GM23248 (cell line): ENCODE measurements at places on chromosomes 2 and 18.
A peak's percentile ranks its signal among the peaks of the same experiment; 100 is the strongest.

DNA sequence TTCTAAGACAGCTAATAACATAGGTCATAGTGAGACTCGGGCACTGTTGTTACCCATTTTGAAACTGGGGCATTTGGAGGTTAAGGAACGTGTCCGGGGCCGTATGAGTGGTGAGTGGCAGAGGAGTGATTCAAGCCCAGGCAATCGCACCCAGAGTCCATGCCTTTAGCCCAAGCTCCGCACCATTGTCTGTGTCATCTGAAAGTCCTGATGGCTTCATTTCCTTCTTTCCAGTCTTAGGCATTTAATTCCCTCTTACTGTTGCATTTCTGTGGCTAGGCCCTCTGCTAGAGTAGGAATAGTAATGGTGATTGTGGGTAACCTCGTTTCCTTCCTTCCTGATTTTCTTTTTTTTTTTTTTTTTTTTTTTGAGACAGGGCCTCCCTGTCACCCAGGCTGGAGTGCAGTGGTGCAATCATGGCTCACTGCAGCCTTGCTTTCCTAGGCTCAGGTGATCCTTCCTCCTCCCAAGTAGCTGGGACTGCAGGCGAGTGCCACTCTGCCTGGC, 49.8 kb upstream of the ASB1 start:
- peak; percentile 23 for DNase-seq

DNA sequence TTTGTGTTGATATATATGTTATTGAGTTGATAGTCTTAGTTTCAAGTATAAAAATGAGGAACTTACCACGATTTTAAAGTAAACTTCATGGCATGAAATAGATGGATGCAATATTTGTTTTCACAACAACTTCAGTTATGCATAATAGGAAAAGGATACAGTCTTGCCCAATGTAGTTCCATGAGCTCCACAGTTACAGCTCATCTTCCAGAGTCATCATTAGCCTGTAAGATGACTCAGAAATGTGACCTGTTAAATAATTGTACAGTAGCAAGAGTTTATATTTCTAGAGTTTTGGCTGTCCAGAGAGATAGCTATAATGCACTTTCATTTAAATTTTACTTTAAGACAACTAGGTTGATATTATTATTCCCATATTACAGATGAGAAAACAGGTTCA, 80.9 kb upstream of the ARHGAP28 start:
- peak; percentile 56 for DNase-seq

DNA sequence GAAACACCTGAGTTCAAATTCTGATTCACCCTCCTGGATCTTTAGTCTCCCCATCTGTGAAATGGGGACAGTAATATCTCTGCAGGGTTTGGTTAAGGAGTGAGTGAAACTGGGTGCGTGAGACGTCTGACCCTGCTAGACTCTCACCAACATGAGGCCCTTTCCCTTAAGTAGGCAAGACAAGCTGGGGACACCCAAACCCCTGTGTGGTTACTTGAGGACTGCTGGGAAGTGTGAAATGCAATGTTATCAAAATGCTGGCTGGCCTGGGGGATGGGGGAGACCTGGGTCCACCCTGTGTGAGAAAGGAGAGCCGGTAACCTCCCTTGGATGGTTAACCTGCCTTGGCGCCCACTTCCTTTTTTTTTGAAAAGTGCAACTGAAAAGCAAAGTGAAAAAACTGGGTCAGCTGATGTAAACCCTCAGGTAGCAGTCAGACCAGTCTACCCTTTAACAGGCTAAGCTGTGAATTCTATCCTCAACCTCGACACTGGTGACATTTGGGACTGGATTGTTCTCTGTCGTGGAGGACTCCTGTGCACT, 82.3 kb downstream of the INPP5D start:
- no peak for DNase-seq

- DNase-seq = peak; percentile 60
Observed at GRCh38 chr2:146523196-146523595, 1321.6 kb upstream of the ACVR2A start.

GRCh38 chr2:196171248-196171871, at the start of gene STK17B:
TSS of gene STK17B (minus strand) at chr2:196171578. CDS start at chr2:196163383, 8,195 bp downstream.
- DNase-seq = peak; percentile 97

- DNase-seq = no peak
Observed at GRCh38 chr2:70958759-70959158, 19.7 kb upstream of the ANKRD53 start.

DNA sequence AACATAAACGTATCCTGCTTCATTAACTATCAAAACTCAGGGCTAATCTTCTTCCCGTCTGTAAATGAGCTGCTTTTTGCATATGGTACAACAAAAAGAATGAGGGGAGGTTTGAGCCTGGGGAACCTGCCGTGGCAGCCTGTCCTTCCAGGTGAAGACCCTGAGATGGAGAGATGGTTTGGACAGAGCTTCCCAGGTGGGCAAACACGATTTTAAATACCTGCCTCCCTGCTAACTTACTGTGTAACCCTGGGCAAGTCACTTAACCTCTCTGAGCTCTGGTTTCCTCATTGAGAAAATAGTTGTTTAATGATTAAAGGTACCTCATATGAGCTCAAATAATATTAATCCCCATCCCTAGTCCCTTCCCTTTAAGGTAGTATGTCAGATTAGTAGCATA, 9.0 kb downstream of the EMX1 start:
- no peak for DNase-seq
